ENCODE measurements at places on chromosomes 13 and 19.

- DNase-seq: no peak
Measured at GRCh38 chr13:97432232-97432916, 1.6 kb upstream of the RAP2A start.

- no peak for DNase-seq
Measured at GRCh38 chr19:5547881-5548280, 19.9 kb downstream of the TINCR start.

DNA sequence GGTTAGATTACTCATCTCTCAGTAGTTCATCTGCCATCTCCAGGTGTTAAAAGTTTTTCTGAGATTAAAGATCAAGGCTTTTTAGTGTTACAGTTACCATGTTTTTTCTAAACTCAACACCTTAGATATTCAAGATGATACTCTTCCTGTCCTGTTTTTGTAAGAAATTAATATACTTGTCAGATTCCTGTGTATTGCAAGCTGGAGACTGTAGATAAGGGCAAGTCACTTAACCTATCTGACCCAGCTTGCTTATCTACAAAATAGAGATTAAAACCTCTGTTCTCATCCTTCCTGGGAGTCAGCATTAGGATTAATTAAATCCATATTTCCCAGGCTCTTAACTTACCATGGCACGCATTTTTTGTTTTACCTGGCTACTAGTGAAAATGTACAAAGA lies 25.2 kb downstream of the SUGT1 start:
- DNase-seq: no peak

- no peak for DNase-seq
Measured at GRCh38 chr19:35112995-35113688, 2.5 kb upstream of the FXYD3 start.
